ENCODE measurements at places on chromosomes 5 and 9.

DNA sequence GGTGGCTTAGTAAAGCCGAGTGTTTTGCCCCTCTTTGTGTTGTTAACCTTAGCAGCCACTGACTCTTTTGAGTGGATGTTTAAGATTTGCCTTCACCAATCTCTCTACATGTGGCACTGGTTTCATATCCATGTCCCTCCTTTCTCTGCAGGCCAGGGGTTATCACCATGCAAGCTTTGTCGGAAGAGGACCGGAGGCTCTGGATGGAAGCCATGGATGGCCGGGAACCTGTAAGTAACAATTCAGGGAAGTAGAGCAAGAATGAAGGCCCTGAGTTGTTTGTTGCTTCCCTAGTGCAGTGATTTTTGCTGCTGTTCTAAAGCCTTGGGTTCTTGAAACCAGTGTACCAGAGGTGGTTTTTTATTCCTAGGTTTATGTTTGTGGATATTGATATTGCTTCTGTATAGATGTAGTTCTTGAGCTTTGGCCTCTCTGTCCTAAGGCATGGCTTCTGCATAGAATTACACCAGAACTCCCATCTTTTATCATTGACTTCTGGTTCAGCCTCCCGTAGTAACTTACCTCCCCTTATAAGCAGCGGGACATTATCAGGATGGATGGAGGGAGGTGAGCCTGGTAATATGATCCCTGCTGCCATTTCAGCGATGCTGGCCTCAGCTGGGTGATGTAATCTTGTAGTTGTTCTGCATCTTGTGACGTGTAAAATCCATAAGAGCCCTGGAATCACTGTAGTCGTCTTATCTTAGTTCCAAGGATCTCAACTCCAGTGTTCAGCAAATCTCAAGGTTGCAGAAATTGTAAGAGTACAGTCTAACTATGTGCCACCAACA lies 161.9 kb downstream of the ARHGAP26 start:
- no peak for DNase-seq

DNA sequence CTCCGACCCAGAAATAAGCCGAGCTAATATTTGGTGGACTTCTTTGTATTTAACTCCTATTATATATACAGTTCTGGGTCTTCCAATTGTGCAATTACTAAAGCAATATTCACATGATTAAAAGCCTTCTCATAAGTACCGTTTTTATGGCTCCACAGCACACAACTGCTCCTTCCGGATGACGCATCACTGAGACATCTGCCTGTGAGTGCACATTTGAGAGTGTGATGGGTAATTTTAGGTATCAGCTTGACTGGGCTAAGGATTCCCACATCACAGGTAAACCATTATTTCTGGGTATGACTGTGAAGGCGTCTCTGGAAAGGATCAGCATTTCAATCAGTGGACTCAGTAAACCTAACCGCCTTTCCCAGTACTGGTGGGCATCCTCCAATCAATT lies 77.5 kb upstream of the SYK start:
- DNase-seq = no peak

- DNase-seq = no peak
These were observed 17.1 kb downstream of the DAP start for GRCh38 chr5:10743951-10744350.

DNA sequence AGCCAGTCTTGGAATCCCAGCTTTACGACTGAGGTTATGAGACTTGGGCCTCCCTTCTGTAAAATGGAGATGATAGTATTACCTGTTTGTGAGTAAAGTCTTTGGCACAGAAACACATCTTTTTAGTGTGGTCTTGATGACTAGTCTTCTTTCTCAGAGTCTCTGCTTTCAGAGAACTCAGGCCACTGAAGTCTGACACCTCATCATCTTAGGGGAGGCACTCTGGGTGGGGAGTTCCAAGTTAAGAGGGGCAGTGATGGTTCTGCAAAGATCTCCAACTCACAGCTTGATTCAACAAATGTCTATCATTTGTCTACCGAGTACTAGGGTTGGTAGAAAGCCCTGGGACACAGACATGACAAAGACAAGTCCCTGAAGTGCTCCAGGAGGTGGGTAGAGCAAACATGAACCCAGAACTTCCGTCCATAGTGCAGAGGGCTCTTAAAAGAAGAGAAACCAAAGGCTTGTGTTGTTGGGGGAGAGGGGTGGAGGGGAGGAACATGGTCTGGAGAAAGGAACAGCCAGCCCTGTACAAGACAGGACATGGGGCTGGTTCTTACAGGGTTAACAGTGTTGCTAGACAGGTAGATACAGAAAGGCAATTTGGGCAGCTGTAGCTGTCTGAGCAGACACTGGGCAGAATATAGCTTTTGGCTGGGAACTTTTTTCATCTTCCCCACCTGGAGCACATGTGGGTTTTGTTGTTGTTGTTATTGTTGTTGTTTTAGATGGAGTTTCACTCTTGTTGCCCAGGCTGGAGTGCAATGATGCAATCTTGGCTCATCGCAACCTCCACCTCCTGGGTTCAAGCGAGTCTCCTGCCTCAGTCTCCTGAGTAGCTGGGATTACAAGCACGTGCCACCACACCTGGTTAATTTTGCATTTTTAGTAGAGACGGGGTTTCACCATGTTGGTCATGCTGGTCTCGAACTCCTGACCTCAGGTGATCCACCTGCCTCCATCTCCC lies 2.6 kb upstream of the CD14 start:
- no peak for DNase-seq

GRCh38 chr9:114169952-114170770 lies 14.8 kb downstream of the COL27A1 start:
- DNase-seq = no peak

GRCh38 chr9:114709636-114710035 lies 27.6 kb upstream of the TEX48 start:
- DNase-seq = no peak

DNA sequence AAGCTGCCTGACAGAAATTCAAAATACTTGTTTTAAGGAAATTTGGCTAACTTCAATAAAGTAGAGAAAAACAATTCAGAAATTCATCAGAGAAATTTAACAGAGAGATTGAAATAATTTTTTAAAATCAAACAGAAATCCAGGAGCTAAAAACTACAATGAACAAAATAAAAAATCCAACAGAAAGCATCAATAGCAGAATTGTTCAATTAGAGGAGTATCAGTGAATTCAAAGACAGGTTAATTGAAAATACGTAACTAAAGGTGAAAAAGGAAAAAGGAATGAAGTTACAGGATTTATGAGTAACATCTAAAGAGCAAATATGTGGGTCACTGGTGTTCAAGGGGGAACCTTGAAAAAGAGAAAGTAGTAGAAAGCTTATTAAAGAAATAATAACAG lies 36.8 kb downstream of the FANCC start:
- no peak for DNase-seq

DNA sequence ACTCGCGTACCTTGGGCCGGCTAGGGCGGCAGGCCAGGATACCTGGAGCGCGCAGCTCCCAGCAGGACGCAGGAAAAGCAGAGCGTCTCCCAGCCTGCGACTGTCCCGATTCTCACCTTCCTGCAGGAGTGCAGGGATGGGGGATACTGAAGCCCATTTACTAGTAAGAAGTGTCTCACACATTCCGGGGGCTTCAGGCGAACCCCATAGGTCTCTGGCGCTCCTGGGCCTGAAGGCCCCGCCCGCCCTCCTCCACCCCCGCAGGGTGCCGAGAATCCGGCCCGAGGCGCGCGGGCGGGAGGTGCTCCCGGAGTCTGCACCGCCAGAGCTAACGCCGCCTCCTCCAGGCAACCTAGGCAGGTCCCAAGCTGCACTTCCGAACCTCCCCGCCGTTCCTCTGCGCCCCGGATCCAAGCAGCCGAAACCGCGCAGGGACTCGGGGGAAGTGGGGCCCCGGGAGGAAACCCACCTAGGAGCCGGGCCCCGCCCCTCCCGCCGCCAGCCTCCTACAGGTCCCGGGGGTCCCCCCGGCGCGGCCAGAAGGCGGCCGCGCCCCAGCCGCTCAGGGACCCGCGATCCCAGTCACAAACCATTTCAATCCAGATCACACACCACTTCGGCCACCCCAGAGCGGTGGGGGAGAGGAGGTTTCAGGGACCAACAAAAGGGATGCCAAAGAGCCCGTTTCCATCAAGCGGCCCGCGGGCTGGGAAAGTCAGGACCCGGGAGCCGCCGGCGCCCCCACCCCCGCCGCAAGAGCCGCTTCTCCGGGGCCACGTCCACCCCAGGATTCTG lies 1.2 kb downstream of the ROR2 start:
- DNase-seq = peak; percentile 20

DNA sequence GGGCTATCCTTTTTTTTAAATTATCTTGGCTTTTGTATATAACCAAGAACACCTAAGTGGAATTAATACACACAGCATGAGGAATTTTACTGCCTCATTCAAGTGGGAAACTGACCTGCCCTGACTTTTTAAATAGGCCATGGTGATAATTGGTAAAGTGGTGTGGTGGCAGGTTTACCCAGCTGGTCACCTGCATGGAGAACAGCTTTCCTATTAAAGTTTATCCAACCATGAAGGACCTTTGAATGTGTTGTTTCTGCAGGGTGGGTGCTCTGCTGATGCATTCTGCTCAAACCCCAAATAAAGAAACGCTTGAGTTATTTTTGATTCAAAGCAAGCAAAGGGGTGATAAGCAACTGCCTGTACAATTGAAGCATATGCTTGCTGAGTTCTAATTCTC lies 261.0 kb upstream of the GRIN3A start:
- DNase-seq = no peak

DNA sequence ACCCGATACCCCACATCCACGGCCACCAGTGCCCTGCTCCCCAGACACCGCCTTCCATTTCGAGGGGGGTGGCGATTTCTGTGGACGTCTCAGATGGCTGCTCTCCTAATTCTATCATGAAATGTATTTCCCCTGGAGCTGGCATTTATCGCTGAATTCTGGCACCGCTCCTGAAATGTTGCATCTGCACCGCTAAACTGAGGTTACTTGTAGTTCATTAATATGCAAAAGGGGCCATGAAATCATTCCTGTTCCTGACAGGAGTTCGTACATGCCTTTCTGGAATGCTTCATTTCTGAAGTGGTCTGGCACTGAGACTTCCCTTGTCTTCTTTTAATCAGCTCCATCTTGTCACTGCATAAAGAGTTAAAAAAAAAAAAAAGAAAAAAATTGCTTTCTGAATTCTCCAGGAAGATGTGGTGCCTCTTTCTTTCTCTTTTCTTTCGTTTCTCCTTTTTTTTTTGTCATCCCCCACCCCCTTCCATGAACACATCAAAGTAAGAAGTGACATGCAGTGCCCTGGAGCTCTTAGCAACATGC lies 97.7 kb upstream of the SMARCA2 start:
- DNase-seq = no peak

- DNase-seq = no peak
These were observed 301.6 kb downstream of the NR3C1 start for GRCh38 chr5:143101725-143102386.

DNA sequence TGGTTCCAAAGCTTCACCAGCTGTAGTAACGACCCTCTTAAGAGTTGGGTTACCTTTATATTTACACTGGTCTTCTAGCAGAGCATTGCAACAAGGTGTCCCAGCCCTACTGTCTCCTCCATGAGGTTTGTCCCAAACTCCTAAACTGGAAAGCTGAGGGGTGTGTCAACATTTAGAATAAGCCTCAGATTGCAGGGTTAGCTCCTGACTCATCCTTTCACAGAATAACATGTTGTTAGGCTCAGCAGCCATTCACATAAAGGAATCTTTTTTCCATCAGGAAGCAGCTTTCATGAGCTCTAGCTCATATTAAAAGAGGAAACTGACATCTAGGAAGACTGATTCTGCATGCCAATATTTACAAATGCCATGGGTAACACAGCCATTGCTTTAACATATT lies 238.7 kb downstream of the EFNA5 start:
- no peak for DNase-seq

- no peak for DNase-seq
These were observed 563.2 kb upstream of the ADAMTS16 start for GRCh38 chr5:4576908-4577307.

DNA sequence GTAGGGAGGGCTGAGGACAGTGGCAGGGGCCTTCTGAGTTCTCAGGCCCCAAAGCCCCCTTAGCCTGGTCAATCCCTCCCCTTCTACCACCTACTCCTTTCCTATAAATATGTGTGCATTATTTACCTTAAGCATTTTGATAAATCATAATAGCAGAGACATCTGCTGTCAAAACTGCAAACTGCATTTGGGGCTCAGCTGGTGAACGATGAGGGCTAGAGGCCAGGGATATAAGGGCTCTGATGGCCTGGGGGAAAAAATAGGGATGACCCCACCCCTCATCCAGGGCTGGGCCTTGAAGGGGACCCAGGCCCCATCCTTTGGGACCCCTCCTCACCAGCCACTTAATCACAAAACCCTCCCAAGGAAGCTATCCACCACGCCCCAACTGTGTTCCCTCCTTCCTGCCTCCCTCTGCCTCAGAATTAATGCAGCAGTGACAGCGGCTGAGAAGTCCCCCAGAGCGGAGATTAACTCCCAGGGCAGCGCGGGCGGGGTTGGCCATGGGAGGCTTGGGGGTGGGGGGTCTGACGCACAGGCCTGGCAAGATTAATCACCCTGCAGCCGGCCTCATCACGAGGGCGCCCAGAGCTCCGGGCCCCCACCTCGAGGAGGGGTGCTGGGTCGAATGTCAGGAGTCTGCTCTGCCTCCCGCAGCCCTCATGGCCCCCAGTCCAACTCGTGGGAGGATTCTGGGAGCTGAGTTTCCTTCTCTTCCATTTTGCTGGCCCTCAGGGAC lies 42.1 kb downstream of the CXXC5 start:
- peak; percentile 76 for DNase-seq

GRCh38 chr5:155746367-155747038 lies 580.5 kb upstream of the SGCD start:
- DNase-seq = no peak

DNA sequence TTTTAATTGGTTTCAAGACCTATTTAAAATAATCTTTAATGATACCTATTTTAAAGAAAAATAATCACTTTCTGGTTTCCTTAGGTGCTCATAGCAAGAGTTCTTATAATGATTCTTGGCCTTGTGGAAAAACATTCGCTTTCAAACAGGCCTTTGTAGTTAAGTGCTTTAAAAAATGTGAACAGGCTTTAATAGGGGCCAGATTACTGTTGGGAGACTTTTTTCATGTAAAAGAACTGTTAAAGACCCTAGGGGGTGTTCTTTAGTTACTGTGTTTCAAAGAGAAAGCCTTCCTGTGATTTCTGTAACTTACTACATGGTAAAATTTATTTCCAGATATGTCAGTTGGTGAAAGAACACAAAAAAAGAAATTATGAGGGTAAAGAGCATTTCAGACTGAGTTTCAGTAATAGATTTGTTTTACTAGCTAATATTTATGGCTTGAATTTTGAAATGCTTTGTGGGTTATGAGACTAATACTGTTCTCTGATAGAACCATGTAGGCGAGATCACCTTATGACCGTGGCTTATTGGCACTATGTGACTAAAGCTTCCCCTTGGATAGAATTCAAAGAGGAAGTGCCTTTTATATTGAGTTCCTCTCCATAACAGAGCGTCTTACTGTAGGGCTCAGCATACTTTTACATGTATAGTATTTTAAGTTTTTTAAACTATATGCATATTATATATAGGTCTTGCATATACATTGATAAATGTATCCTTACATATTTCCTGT lies 70.7 kb downstream of the CSNK1G3 start:
- DNase-seq = peak; percentile 4

- no peak for DNase-seq
These were observed 57.0 kb upstream of the RNF180 start for GRCh38 chr5:64108674-64109073.

- no peak for DNase-seq
These were observed 4.4 kb upstream of the NFIB start for GRCh38 chr9:14318361-14318760.

Measured in brain microvascular endothelial cell (primary cell).